ENCODE measurements at places on chromosomes 2 and 18.

DNA sequence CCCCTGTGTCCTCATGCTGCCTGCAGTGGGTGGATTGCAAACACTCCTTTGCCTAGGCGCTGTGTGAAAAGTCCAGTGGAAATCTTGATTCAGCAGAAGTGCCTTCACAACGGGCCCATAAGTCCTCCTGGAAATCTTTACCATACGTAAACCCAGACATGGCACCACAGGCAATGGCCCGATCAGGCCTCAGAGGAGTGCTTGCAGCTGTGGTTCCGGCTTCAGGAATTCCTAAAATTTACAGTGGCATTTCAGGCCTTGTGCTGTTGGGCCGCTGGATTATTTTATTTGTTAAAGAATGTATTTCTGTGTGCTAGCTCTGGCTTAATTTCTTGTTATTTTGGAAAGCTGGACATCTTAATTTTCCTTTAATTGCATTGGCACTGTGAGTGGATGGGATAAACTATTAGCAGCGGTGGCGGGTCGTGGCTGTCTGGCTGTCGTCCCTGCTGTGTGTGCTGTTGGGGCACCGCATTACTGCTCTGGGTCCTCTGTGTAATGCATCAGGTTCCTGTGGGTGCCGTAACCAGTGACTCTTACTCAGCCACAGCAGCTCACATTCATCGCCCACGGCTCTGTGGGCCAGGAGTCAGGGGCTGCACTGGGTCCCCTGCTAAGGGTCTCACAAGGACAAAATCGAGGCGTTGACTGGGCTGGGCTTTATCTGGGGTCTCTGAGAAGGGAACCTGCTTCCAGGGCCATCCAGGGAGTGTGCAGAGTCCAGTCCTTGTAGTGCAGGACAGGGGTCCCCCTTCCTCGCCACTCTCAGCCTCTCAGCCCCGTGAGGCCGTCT lies 73.1 kb downstream of the RTP5 start:
- no peak for DNase-seq

- no peak for DNase-seq
Measured at GRCh38 chr18:13313006-13313686, 94.6 kb downstream of the LDLRAD4 start.

- no peak for DNase-seq
Measured at GRCh38 chr2:76867854-76868253, 654.3 kb downstream of the LRRTM4 start.

DNA sequence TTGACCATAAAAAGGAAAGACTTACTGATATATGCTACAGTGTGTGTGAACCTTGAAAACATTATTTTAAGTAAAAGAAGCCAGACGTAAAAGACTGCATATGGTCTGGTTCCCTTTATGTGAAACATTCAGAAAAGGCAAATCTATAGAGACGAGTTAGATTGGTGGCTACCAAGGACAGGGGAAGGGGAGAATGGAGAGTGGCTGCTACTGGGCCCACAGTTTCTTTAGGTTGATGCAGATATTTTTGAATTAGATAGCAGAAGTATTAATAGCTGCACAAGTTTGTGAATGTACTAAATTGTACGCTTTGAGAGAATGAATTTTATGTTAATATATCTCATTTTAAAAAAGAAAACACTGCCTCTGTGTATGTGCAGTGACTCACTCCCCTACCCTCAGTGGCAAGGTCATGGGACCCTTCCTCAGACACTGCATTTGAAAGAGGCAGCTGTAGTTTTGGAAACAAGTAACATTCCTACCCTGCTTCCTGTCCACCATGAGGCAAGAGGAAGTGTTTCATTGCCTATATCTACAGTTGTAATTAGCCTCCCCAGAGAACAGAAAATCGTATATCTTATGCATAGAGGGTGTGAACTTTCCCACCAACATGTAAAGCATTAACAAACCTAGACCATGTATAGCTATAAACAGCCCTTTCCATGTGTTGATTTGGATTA lies 29.8 kb upstream of the ARMC9 start:
- DNase-seq: no peak

- DNase-seq: no peak
Measured at GRCh38 chr2:176084611-176085119, 903 bp upstream of the EVX2 start.

GRCh38 chr2:96680561-96681141 lies 38.1 kb downstream of the FER1L5 start:
- DNase-seq: no peak

DNA sequence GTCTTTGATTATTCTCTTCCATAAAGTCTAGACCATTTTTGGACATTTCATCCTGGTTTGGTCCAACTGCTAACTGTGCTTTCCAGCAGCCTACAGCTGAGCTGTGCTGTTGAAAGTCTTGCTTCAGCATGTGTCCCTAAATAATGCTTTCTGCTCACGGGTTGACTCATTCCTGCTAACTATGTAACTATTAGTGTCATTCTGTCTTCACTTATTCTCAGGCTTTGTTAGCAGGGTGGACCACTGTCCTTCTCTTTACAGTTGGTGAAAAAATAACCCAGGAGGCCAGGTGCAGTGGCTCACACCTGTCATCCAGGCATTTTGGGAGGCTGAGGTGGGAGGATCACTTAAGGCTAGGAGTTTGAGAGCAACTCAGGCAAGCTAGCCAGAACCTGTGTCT lies 8.9 kb downstream of the ADAM23 start:
- no peak for DNase-seq

DNA sequence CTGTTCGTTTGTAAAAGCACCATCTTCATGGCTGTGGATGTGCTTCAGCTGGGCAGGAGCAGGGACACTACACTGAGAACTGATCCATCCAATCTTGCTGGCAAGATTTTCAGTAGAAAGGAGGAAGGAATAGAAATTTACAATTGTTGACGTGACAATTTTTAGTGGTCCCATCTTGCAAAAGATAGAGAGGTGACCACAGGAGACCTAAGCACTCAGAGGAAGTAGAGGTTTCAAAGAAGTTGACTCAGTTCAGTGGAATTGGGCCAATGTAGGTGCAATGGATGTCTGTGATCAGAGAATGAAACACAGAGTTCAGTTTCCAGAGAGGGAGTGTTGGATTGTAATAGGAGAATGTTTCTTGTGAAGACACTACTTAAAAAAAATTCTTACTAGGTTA lies 1.4 kb downstream of the UGT1A5 start:
- DNase-seq: no peak

DNA sequence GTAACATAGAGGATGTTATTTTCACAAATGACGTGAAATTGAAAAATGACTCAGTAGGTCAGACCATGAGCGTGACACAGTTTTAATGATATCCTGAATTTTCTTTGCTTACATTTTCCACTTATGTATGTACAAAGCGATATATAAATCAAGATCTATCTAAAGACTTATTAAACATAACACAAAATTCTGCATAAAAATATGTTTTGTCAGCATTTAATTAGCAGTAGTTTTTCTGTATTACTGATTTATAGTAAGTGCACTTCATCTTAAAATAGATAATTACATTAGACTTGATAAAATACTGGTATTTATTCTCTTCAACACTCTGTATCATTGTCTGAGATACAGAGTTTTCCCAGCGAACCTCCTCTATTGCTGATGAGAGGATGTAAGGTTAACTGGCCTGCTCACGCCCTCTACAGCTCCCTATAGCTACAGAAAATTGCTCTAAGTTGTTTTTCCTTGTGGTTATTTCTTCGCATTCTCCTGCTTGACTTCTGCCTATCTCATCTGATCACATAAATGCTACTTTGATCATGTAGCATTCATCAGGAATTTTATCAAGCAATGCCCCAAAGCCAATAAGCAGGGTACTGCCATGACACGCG lies 548.8 kb upstream of the REG3G start:
- no peak for DNase-seq

DNA sequence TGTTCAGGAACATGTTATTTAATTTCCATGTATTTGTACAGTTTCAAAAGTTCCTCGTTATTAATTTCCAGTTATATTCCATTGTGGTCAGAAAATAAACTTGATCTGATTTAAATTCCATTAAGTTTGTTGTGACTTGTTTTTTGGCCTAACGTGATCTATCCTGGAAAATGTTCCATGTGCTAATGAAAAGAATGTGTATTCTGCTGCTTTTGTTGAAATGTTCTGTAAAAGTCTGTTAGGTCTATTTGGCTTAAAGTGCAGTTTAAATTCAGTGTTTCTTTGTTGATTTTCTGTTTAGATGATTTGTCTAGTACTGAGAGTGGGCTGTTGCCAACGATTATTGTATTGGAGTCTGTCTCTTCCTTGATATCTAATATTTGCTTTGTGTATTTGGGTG lies 148.0 kb downstream of the UBR3 start:
- no peak for DNase-seq

DNA sequence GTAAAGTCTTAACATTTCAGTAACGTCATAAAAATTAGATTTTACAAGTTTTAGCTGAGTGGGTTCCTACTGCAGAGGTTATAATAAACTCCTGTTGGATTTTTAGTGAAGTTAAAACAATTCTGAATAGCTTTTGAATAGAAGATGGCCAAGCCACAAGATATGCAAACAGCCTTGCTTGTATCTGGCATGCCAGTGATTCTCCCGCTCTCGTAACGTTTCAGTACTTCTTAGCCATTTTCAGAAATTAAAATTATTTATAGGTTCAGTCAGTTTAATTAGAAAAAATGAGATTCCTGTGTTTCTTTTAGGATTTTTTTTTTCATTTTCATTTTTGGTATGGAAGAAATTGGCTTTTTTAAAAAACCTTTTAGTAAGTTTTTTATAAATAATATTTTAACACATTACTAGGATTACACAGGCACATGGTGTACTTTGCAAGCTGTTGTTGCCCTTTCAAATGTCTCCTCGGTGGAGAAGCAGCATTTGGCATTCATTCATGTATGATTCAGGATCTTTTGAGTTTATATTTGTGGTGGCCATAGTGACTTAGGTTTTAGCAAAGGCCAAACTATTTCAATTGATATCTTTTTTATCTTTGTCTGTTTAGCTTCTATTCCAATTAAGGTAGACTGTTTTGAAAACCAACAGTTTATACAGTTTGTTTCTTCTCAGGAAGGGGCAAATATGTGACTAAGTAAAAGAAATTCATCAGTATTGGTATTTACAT lies 30.6 kb upstream of the RND3 start:
- DNase-seq: no peak

DNA sequence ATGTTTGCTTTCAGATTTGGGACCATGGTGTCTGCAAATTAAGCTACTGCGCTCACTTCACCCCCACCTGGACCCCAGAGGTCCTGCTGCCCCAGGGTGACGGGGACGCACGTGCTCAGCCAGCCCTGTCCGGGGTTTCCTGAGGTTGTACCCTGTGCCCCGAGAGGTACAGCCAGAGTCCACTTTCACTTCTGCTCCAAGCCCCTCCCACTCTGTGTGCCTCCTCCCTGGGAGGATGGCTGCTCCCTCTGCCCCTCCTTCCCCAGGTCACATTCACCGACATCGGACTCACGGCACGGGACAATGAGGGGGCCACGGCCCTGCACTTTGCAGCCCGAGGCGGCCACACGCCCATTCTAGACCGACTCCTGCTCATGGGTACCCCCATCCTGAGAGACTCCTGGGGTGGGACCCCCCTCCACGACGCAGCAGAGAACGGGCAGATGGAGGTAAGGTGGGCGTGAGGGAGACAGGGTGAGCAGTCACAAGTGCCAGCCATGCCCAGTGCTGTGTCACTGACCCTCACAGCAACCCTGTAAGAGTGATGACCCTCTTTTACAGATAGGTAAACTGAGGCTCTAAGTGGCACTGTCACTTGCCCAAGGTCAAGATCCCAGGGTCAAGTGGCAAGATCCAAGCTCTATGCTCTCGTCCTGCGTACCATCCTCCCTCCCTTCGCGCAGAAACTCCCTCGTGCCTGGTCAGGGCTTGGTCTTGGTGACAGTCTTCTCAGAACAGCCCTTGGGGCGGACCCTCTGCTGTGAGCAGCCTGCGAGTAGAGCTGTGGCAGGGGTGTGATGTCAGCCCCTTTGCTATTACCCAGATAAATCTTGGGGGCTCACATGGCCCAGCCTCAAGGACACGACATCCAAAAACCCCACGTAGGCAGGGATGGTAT lies 7.6 kb downstream of the ESPNL start:
- no peak for DNase-seq

DNA sequence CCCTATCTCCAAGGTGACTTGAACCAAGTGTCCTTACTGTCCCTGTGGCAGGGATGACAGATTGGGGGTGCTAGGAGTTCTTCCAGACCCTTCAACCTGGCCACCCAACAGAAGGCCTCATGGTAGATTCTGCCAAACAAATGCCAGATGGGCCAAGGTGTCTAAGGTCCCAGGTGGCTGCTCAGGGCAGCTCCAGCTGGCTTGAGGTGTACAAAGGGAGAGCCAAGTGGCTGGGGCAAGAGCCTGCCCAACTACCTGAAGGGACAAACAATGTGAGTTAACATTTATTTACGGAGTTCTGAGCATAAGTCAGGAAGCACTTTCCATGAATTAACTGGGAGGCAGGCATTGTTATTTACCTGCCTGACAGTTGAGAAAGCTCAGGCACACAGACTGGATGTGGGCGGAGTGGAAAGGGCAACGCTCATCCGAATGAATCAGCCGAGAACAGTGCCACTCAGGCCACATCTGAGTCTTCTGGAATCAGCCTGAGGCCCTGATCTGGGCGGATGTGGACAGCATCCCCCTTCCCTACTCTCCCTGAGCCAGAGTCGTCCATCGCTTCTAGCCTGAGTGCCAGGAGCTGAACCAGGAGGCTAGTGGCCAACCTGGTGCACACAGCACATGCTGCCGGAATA lies 4.4 kb upstream of the KCNIP3 start:
- DNase-seq: no peak

DNA sequence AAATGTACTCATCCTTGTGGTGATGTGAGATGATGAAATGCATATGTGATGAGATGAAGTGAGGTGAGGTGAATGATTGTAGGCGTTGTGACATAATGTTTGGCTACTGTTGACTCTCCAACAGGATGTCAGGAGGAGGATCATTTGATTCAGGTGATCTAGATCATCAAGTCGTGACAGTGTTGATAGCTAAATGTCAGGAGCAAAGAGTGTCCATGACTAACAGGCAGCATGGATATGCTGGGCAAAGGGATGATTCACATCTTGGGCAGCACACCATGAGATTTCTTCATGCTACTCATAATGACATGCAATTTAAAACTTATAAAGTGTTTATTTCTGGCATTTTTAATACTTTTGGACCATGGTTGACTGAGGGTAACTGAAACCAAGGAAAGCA lies 40.2 kb upstream of the UBXN4 start:
- DNase-seq: no peak

DNA sequence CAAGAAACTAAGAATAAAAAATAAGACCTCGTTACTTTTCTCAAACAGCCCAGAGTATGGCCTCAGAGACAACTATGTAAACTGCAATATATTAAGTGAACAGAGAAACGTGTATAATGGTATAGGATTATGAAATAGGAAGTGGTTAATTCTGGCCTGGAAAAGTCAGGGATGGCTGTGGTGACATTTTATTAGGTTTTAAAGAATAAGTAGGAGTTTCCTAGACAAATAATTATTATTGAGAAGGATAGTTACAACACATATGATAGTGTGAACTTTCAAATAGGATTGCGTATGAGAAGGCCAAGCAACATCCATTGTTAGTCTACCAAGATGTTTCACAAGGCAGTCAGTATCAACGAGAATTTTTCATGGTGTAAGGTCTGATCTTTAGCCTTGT lies 244.1 kb downstream of the LPIN1 start:
- no peak for DNase-seq

- no peak for DNase-seq
Measured at GRCh38 chr2:129078548-129078947, 759.9 kb upstream of the HS6ST1 start.
